ENCODE measurements at places on chromosomes 3 and 15.

- DNase-seq, result no peak
Observed at GRCh38 chr15:90762109-90762508, 45.0 kb downstream of the BLM start.

DNA sequence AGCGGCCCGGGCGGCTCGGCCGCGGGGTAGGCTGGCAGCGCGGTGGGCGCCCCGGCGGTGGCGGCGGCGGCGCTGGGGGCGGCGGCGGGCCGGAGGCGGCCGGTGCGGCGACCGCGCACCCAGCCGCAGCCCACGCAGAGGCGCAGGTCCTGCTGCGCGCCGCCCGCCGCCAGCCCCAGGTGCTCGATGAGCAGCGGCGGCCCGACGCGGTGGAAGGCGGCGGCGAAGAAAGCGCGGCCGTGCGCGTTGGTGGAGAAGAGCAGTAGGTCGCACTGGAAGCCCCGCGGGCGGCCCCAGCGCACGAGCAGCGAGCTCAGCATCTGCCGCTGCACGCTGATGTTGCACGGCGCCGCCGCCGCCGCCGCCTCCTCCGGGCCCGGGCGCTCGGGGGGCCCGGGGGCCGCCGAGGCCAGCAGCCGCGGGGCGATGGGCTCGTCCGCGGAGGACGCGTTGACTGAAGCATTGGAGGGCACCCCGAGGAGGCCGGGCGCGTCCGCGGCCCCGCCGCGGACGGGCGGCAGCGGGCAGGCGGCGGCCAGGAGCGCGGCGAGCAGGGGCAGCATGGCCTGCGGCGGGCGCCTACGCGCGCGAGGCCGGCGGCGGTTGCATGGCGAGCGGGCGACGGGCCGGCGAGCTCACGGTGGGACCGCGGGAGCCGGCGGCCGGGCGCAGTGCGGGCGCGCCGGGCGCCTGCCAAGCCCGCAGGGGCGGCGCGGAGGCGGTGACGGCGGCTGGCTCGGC lies 452 bp downstream of the TMEM158 start:
- DNase-seq, result peak; percentile 12

DNA sequence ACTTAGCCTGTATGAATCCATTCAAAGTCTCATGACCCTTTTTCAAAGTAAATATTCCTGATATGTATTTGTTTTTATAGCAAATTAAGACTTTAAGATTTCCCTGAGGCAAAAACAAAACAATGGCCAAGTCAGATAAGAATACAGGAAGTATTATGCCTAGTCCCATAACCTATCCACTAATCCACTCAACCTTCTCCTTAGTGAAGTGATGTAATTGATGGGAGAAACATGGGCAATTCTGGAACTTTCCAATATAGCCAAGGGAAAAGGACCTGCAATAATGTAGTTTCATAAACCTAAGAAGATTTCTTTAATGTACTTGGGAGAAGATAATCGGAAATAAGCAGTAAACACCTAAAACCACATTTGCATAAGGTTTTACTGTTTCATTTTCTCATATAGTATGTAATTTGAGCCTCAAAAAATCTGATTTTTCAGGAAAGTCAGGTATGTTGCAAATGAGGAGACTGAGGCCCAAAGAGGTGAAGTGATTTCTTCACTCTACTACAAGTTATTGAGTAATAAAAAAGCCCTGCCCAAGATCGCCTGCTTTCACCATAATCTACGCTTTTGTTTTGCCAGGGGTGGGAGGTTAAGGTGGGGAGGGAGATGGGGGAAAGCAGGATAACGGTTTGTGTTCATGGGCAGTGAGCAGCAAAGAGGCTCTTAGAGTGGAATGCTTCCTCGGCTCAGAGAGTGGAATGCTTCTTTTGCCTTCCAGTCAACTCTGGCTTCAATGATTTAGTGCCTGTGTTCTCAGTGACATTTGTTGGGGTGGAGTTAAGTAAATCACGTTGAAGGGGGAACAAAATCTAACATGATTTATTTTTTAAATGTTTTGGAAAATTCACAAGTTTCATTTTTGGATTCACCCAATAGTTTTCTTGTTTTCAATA lies 95.0 kb upstream of the FNDC3B start:
- no peak for DNase-seq

DNA sequence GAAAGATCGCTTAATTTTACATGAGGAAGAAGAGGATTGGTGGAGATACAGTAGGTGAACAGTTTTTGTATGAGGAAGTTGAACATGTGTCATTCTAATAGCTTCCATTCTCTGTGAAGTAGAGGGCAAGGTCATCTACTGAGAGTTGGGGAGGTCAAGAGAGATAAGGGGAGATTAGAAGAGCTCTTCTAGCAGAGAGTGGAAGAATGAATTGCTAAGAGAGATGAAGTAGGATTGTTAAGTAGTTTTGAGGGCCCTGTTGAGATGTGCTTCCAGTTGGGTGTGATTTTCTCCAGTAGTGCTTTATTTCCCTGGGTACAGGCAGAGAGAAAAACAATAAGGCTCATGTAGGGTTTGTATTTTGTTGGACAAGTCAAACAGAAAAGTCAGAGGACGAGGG lies 5.2 kb downstream of the OPA1 start:
- DNase-seq, result no peak

DNA sequence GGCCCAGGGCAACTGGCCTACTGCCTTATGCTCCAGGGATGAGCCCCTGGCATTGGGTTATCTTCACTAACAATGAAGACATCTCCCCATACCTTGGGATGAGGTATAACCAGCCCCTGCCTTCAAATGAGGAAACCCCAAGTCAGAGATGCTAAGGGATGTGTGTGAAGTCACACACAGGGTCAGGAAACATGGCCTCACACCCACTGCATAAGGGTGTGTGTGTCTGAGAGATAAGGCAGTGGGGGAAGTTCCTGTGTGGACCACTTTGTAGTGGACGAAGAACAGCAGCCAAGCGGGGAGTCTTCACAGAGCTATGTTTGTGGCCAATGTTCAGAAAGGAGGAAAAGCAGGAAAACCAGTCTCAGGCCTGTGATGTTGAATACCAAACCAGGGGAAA lies 10.5 kb downstream of the ELP6 start:
- no peak for DNase-seq

DNA sequence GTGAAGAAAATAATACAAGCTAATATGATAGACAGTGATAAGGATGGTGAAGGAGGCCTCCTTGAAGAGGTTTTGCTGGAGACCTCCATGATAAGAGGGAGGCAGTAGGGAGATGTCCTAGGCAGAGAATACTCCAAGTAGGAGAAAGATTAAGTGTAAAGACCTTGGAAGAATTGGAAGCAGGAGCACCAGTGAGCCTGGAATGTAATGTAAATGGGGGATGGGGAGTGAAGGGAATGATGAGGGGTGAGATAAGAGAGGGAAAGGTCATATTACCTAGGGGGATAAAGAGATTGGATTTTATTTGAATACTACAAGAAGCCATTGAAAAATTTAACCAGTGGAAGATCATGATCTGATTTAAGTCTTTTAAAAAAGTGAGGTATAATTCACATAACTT lies 41.7 kb upstream of the ARL14 start:
- DNase-seq, result no peak

DNA sequence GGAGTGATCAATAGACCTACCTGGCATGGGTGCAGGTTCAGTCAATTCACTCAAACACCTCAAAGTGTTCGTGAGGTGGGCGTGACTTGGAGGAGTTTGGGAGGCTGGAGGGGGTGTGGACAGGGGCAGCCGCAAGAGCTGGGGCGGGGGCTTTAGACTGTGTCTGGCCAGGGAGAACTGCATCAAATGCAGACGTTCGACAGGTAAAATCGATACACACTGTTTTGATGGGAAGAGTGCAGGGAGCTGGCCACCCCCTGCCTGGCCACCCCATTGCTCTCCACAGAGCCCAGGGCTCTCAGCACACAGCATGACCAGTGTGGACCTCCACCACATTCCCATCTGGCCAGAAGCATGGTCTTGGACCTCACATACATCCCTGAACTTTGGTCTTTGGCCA lies 412.1 kb downstream of the OCA2 start:
- DNase-seq, result no peak

DNA sequence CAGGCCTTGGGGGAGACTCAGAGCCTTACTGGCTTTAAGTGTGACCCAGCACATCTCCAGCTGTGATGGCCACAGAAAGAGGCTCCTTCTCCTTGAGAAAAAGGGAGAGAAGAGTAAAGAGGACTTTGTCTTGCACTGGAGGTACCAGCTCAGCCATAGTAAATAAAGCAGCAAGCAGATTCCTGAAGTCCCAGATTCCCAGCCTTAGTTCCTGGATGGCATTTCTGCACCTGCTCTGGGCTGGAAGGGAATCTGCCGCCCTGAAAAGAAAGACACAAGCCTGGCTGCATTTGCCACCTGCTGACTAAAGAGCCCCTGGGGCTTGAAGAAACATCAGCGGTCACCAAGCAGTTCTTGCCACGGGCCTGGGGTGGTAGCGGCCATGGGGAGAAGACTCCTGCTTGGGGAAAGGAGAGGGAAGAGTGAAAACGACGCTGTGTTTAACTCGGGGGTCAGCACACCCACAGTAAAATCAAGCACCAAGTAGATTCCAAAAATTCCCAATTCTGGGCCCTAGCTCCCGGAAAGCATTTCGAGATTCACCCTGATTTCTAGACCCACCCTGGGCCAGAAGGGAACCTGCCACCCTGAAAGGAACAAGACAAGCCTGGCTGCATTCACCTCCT lies 24.2 kb upstream of the TNK2 start:
- DNase-seq, result no peak

DNA sequence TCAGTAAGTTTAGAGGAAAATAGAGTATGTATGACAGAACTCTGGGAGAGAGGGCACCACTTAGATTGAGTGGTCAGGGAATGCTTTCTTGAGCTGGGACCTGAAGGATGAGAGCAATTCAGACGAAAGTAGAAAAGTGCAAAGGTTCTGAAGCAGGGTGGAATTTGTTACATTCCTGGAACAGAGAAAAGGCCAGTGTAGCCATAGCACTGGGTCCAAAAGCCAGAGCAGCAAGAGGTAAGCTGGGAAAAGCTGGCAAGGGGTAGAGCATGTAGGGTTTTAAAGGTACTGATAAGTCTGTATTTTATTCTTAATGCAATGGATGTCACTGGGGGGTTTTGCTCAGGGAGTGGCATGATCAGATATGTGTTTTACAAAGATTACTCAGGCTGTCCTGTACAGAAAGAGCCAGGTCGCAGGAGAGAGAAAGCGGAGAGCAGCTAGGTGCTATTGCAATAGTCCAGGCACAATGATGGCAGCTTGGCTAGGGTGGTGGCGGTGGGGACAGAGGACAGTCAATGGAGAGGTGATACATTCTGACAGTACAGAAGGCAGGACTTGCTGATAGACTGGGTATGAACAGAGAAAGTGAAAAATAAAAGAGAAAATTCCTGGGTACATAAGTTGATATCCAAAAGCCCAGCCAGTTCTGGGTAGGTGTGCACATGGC lies 17.0 kb downstream of the FSTL1 start:
- DNase-seq, result no peak

DNA sequence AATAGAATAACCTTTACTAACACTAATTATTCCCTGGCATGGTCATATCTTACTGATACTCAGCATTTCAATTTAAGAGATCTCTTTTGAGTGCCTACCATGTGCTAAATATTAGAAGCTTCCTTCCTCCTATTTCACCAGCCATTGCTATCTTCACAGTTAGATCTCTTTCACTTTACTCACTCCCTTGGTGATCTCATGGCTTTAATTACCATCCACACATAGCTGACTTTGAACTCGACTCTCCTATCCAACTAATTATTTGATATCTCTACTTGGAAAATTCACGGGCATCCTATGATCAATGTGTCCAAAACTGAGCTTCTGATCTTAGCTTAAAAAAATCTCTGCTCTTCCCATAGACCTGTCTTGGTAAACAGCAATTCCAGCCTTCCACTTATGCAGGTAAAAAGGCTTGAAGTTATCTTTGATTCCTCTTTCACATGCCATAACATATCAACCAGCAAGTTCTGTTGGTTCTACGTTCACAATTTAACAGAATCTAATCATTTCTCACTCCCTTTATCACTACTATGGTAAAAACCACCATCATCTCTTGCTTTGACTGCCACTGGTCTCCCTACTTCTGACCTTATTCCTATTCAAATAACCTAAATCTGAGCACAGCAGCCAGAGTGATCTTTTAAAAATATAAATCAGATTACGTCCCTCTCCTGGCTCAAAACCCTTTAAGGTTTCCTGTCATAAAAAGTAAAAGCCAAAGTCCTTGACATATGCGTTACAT lies 41.8 kb downstream of the HLTF start:
- no peak for DNase-seq

GRCh38 chr3:15667484-15667883 lies 65.9 kb downstream of the BTD start:
- no peak for DNase-seq

GRCh38 chr3:88219138-88219792 lies 69.5 kb downstream of the C3orf38 start:
- DNase-seq, result no peak

DNA sequence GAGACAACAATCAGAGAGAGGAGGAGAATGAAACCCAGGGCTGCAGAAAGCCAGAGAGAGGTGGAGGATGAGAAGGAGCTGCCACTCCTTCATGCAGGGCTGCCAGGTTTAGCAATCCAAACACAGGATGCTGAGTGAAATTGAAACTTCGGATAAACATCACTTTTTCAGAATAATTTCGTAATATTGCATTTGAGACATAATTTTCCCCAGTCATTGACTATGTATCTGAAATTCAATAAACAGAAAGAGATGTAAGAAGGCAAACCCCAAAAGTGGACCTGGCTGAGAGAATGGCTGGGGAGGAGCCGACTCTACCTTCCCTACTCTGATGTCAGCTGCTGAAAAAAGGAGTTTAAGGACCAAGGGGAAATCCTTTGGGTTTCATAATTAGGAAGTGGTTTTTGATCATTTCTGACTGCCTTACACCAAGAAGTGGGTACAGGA lies 33.8 kb downstream of the SLC9A9 start:
- no peak for DNase-seq

DNA sequence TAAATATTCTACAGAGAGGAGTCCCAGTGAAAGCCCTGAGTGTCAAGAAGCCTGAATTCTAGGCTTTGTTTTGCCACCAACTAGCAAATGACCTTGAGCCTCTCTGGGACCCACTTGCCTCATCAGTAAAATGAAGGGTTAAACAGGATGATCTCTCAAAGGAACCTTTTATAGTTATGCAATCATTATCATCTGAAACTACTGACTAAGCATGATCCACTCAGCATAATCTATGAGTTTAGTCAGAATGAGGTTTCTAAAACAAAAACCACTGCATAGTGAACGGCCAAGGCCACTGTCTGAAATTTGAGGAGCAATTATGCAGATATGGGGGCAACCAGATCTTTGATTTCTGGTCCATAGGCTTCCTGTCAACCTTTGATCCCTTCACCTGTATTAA lies 319.0 kb downstream of the MECOM start:
- no peak for DNase-seq

GRCh38 chr3:51718547-51719409 lies 11.9 kb downstream of the GRM2 start:
- DNase-seq, result peak; percentile 59

Measured in stimulated activated CD4-positive, alpha-beta T cell treated with anti-CD3 and anti-CD28 coated beads, Interleukin-12 subunit alpha, Interleukin-12 subunit beta, amount 100 ng/mL, for 48 hours (primary cell).